LNCaP clone FGC (cell line): ENCODE measurements at places on chromosomes 3 and 15.

DNA sequence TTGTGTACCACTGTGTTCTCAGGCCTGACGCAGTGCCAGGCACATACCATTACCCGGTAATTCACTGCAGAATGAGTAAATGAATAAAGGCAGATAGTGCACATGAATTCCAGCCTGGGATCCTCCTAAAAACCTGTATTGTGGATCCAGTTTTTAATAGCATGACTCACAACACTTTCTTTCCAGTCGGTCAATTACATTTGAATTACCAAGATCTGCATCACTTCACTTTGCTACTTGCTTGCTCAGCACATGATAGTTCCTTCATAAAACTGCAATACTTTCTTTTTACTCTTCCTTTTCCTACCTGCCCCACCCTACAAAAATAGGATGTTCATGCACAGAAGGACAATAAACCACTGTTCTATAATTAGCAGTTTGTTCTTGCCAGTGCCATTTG is 553.8 kb downstream of the MAGI1 start:
- DNase-seq = no peak

- no peak for DNase-seq
Measured at GRCh38 chr3:4823986-4824925, 155.0 kb upstream of the BHLHE40 start.

DNA sequence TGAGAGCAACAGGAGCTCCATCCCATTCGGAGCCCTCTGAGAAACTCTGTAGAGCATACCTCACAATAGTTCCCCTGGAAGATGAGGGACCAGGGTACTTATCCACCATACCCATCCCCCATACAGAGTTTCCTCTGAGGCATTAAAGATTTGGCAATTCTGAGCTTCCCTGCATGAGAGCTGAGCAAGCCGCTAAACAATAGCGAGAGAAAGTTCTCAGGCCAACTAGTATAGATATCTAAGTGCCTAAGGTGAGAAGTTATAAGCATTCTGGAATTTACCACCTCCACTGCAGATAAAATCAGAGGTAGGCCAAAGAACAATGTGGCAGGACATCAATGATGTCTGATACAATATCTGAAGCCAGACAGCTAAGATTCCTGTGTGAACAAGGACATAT is 129.1 kb upstream of the MBNL1 start:
- no peak for DNase-seq

DNA sequence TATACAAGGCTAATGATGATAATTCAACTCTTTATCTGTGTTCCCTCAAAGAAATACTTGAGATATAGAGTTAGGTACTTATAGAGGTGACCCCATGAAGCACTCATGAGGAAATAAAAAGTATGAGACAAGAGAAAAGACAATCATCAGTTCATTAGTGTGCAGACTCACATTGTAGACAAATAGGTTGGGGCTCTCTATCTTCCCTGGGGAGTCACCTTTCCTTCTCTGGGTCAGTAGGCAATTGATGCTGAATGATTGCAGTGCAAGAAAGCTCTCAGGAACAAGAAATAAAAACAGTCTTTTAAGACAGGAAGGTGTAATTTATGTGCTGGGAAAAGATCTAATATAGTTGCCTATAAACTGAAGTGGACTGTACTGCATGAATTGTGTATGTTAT is 1357.6 kb upstream of the EPHA6 start:
- DNase-seq = no peak

DNA sequence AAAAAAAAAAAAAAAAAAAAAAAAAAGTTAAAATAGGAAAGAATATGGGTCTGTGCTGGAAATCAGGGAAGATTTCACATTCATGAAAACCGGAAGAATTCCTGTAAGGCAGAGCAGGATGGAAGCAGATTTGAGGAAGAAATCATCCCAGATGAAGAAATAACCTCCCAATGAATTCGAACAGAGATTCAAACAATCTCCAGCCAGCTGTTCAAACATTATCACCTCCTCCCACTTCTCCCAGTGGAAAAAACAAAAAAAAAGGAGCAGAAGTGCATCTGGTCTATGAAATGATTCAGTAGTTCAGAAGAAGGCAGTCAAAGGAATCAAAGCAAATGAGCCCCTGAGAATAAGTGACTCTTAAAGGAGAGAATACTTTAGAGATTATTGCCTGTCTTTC is 33.1 kb downstream of the CP start:
- DNase-seq = no peak

DNA sequence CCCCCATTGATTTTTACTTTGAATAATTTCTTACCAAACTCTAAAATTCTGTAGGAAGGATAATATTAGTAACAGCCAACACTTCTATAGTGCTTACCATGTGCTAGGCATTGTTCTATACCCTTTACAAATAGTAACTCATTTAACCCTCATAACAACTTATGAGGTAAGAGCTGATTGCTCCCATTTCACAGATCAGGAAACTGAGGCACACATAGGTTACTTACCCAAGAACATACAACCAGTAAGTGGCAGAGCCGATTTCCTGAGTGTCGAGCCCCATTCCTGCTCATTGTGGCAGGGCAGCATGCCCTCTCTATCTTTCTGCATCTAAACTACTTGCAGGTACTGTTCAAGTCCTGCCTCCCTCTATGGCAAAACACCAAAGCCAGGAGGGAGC is 9.0 kb downstream of the CCDC32 start:
- no peak for DNase-seq

- DNase-seq = no peak
Measured at GRCh38 chr3:155372281-155372680, 78.8 kb upstream of the STRIT1 start.

DNA sequence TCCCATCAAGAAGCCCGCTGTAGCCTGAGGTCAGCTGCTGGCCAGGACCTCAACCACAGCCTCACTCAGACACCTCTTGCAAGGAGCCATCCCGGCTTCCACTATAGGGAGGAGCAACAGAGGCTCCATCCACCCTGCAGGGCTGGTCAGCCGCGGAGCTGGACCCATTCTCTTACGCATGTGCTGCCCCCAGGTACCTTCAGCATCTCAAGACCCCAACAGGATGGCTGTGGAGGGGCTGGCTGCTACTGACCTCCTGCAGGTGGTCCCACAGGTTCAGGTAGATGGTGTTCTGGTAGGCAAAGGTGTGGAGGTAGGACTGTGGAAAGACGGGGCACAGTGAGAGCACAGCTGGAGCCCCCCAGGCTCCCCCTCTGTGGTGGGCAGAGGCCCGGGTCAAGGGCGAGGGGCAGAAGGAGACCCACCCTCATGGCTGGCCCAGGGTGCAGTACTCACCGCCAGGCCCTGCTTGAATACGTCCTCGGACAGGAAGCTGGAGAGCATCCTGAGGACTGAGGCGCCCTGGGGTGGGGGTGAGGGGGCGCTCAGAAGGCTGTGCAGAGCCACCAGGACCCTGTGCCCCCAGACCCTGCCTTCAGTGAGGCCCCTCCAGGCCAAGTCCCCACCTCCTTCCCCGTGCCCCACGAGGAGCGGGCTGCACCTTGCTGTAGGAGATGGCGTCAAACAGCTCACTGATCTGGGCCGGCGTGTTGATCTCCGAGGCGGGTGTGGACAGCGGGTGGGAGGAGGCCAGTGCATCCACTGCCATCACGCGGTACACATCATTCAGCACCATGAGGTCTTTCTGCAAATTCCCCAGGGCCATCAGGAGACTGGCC is 11.4 kb downstream of the ANPEP start:
- no peak for DNase-seq

DNA sequence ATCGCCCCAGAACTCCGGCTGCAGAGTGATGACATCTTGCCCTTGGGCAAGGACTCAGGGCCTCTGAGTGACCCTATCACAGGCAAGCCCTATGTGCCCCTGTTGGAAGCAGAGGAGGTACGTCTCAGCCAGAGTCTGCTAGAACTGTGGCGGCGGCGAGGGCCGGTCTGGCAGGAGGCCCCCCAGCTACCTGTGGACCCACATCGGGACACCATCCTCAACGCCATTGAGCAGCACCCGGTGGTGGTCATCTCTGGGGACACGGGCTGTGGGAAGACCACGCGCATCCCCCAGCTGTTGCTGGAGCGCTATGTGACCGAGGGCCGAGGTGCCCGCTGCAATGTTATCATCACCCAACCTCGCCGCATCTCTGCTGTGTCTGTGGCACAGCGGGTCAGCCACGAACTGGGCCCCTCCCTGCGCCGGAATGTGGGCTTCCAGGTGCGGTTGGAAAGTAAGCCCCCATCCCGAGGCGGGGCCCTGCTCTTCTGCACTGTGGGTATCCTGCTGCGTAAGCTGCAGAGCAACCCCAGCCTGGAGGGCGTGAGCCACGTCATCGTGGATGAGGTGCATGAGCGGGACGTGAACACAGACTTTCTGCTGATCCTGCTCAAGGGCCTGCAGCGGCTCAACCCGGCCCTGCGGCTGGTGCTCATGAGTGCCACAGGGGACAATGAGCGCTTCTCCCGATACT is 43.4 kb downstream of the DHX30 start:
- no peak for DNase-seq

DNA sequence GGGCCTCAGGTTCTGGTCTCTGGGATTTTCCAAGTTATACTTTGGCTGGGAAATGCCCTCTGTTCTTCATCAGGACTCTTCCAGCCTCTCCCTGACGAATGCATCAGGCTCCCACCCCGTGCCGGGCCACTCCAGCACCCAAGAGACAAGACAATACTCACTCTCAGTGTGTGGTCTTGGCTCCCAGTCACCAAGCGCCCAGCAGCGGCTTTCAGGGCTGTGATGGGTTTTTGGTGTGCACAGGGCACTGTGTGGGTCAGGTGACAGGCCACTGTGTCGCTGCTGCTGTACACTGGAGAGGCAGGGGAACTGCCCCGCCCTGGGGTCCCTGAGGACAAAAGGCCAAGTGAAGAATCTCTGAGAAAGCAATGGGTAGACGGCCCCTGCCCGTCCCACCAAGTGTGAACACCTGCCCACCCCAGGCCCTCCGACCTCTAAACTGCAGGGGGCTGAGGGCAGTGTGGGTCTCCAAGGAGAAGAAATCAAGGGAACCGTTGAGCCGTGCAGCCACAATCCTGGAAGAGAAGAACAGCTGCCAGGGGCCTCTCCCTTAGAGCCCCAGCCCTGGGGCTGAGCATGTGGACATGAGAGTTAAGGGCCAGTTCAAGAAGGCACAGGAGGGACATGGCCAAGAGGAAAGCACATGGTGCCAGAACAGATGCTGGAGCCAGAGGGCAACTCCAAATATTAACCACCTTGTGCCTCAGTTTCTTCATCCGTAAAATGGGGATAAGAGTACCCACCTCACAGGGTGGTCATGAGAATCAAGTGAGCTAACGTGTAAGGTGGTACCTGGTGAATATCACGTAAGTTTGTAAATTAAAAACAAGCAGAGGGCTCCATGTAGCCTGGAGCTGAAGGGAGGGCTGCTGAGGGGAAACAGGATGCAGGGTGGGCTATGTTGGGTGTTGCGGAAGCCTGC is 34.1 kb downstream of the PTPN23 start:
- DNase-seq = no peak

- peak; percentile 21 for DNase-seq
Measured at GRCh38 chr15:91186904-91187656, 87.0 kb downstream of the SV2B start.

DNA sequence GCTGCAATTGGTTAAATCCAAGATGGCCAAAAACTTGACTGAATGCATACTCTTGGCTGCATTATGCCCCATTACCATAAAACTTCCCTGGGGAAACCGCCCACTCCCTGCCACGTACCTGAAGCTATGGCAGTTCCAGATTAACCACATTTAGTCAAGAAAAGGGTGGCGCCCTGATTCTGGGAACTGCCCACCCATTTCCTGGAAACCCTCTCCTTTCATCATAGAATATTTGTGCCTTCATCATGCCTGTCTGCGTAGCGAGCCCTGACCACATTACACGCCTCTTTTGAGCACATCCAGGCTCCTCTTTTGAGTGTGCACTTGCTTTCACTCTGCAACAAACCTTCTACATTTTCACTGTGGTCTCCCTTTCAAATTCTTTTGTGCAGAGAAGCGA is 5.2 kb downstream of the LINS1 start:
- DNase-seq = no peak

DNA sequence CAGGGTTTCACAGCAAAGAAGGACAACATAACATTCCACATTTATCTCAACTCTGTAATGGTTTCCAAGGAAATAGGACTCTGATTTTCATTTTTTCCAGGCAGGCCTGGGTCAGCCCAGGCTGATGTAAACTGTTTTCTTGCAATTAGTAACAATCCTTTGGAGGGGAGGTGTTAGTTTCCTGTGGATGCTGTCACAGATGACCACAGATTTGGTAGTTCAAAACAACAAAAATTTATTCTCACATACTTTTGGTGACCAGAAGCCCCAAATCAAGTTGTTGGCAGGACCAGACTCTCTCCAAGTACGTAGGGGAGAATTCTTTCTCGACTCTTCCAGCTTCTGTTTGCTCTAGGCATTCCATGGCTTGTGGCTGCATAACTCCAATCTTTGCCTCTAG is 88.0 kb downstream of the EDEM1 start:
- DNase-seq = no peak

DNA sequence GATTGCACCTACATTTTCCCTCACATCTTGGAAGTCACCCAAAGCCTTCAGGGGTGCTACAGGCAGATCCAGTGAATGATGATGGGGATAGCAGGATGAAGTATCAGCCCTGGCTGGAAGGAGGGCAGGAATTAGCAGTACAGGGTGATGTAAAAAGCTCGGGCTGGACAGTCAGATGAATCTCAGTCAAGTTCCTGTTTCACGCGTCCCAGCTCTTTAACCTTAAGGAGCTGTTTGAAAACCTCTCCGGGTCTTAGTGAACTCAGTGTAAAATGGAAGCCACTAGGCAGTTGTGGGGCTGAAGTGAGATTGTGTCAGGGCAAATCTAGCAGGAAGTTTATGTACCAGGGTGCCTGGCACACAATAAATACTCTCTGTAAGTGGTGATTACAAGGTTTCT is 166.4 kb upstream of the PROK2 start:
- DNase-seq = no peak

DNA sequence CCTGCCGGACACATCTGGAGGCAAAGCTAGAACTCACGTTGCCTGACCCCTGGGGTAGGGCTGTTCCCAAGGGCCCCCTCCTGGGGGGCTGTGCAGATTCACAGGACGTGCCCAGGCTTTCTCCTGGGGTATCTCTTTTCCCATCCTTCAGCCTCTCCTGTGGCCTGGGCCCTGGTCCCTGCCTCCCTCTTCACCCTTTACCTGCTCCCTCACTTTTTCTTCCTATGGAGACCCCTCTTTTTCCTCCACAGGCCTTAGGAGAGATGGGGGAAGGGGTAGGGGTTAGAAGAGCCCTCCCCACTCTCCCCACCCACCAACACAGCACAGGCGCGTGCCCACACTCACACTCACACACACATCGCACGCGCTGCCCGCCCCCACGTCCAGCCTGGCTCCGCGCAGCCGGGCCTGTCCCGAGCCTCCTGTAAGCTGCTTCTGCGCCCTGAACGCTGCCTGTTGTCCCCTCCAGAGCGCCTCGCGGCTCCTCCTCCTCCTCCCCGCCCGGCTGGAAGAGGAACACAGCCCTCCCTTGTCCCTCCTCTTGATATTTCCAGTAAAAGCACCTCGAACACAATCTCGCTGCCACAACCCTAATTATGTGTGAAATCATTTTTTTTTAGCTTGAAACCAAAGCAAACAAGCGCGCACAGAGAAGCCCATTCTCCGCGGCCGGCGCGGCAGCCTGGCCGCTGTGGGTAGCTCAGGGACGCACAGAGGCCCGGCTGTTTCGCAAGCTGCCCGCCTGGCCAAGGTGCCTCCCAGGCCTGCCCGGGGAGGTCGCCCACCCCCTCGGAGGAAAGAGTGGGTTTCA is 33.9 kb upstream of the ACAN start:
- DNase-seq = no peak
